ENCODE measurements at places on chromosomes 6 and 20.

DNA sequence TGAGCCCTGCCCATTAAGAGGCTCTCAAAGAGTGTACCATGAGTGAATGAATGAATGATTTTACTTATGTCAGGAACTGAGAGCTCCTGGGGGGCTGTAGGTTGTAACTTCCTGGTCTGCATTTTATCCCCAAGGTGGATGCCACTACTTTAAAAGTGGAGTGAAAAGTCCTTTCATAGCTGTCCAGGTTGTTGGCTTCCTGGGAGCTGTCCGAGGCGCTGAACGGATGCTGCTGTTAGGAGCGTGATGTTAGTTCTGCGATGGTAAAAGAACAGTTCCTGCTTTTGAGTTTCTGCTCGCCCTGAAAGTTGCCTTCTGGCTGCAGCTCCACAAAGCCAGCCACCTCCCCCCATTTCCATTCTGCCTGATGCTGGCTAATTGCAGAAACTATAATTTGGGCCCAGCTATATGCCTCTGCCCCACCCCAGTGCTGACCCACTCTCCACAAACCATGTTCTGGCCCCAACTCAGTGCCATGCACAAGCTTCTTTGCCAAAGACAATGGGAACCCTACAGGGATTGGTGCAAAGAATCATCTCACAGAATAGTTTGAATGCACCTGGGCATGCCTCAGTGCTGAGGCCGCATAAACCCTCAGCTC lies 330.9 kb upstream of the CDH4 start:
- DNase-seq = no peak

DNA sequence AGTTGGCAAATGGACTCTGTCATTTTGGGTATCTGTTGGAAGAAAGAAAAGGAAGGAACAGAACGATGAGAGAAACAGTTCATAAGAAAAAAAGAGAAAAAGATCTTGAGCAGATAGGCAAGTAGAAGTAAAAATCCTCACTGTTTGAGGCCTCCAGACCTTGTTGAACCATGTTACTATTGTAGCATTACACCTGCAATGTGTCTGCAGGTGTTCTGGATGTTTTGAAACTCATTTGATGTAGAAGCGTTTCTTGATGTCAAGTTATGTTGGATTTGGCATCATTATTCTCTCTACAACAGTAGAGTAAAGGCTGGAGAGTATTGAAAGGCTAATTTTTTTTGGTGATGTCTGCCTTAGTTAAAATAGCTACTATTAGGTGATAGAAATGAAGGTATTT lies 108.7 kb downstream of the CARMIL1 start:
- DNase-seq = no peak

DNA sequence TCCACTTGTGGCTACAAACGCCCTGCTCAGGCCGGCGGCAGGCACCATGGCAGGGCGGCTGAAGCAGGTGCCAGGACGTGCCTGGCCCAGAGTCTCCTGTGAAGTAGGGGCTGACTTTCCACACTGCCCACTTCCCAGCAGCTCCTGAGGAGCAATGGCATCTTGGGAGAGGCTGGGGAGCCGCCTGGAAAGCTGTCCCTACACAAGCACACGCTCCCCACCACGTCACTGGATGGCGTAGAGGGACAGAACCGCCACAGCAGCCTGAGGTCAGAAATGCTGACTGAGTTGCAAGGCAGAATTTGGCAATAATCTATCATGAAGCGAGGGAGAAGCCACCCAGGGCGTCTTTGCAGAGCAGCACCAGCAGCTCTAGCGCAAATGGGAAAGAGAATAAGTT lies 86.3 kb downstream of the NINL start:
- DNase-seq = no peak

DNA sequence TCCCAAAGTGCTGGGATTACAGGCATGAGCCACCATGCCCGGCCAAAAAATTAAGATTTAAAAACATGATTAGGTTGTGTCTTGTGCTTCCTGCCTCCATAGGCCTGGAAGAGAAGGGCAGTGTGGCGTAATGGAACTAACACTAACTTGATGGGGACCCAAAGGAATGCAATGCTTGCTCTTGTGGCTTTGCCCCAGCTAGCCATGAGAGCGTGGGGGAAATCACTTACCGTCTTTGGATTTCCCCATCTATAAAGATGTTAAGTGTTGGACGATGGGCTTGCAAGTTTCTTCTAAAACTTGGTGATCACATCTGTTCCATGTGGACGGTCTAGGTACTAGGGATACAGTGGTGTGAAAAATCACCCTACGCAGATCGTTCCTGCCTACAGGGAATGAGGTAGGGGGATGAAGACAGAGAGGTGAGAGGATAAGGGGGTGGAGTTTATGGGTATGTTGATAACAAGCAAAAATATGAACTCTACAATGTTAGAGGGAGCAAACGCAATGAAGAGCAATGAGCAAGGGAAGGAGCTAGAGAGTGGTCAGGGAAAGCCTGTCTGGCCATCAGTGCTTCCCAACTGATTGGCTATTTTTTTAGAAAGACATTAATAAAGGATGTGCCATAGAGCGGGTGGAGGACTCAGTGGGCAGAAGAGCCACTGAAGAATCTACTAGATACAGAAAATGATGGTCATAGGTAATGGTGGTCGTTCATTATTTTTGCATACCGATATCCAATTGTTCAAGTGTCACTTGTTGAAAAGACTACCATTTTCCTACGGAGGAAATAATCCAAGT lies 165.2 kb downstream of the BCAS1 start:
- DNase-seq = no peak

GRCh38 chr6:14180609-14181008 lies 63.0 kb downstream of the CD83 start:
- DNase-seq = no peak

GRCh38 chr20:50721881-50722281 lies 9.5 kb upstream of the PARD6B start:
- DNase-seq = no peak

DNA sequence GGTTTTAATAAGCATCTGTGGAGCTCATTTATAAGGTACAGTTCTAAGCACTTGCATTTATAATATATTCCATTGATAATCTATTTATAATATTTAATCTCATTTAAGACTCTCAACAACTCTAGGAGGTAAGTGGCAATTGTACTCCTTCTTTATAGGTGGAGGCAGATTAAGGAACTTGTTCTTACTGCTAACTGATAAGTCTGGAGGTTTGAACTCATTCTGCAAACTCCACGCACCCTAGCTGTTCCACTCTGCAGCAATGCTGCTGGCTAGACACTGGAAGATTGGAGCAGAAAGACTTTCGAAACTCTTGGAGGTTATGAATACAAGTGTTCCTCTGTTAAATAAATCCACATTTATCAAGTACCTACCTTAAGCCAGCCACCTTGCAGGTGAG lies 793 bp upstream of the HDAC2 start:
- no peak for DNase-seq

DNA sequence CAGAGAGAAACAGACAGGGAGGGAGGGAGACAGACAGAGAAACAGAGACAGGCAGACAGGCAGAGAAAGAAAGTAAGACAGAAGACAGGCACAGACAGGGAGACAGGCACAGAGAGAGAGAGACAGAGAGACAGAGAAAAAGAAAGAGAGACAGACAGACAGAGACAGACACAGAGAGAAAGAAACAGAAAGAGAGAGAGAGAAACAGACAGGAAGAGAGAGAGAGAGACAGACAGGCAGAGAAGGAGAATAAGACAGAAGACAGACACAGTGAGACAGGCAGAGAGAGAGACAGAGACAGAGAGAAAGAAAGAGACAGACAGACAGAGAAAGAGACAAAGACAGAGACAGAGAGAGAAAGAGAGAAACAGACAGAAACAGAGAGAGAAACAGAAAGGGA lies 754.8 kb upstream of the DEFB115 start:
- no peak for DNase-seq

DNA sequence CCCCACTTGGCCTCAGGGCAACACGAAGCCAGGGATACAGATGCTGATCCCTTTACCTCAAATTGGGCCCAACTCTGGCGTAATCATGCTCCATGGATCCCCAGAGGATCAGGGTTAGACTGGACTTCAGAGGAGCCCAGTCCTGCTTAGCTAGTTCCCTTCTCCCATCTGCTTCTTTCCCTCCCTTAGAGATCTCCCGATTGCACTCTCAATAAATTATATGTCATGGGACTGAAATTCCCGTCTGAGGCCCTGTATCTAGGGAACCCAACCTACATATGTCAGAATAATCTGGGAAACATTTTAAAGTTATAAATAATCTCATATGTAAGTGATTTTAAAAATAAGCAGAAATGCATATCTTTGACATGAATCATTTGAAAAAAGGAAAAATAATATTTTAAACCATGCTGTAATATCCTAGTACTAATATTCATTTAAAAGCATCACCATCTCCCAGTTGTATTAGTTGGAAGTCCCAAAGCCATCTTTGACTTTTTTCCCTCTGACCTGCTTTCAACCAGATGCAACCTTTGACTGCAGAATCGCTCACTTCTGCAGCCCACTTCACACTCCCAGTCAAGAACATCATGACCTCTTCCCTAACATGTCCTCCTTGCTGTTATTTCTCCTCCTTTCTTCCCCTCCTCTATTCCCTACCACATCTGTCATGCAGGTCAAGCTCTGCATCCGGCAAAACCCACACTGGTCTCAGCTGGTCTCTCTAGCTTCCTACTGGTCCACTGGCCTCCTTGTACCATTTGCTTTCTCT lies 393.6 kb downstream of the BTBD3 start:
- no peak for DNase-seq

DNA sequence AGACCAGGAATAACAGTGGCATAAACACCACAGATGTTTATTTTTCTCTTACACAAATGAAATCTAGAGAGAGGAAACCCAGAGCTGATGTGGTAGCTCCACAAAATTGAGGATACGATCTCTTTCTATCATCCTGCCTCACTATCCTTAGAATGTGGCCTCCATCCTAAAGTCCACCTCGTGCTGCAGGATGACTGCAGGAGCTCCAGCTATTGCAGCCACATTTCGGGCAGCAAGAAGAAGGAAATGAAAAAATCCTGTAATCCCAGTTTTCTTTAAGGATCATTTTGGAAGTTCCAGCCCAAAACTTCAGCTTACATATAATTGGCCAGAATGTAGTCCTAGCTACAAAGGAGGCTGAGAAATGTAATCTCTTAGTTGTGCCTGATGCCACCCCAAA lies 41.2 kb upstream of the ARFGEF2 start:
- DNase-seq = no peak

GRCh38 chr6:166488701-166489100 lies 97.8 kb downstream of the RAMACL start:
- DNase-seq = no peak

All from GOT3 (cell line).